ENCODE measurements at places on chromosomes 5 and 9. TPM values are rescaled to one million over a fixed set of nuclear protein-coding genes. Genes with fewer than 3 reads are reported as not detected.

DNA sequence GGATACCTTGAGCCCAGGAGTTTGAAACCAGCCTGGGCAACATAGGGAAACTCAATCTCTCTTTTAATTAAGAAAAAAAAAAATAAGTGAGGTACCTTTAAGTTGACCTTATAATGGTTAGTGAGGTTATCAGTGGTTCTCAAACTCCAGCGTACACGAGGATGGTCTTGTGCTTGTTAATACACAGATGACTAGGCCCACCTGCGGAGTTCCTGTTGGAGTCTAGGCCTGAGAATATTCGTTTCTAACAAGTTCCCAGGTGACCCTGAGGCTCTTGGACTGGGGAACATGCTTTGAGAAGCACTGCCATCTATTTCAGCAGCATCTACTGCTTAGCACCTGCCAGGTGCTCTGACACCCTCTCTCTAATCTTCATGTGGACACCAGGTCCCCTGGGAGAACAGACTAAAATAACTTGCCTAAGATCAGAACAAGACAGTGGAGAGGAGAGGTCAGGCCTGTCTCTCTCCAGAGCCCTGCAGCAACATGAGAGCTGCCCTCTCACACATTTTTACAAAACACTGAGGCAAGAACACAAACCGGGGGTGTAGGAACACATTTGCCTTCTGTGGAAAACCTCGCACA, 24.6 kb downstream of the TLE1 start:
- no peak overlapping the region for H3K4me3 ChIP-seq
- H3K4me1 ChIP-seq = peaks cover 44% of the 10 kb centered on the region
- no peak for DNase-seq
- peaks cover 33% of the 10 kb centered on the region for H3K36me3 ChIP-seq
- peak overlapping the region; percentile 32 for H3K27ac ChIP-seq

DNA sequence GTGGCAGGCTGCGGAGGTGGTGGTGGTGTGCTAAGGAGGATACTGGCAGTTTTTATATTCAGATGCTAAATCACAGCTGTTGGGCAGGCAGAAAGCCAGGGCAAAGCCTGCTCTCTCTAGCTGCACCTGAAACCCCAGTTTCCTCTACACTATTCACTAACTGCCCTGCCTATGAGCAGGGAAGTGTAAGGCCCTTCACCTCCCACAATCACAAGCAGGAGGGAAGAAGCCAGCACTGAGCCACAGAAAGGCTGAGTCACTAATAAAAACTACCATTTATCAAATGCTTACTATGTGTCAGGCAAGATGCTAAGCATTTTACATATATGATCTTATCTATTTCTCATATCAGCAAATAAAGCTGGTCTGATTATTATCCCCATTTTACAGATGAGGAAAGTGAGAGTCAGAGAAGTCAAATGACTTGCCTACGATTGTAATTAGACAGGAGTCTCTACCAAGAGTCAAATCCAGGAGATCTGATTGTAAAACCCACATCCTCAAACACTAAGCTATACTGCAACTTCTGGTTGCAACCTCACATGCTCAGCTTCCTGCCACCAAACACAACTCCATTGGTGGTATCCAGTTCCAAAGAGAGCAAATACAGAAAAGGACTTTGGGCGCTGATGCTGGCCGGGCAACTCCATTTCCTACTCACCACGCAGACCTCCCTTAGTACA, 17.7 kb upstream of the IL6ST start:
- H3K36me3 ChIP-seq = no peaks in the 10 kb centered on the region
- no peaks in the 10 kb centered on the region for H3K27me3 ChIP-seq
- no peak overlapping the region for H3K4me3 ChIP-seq
- DNase-seq = no peak
- peak overlapping the region; percentile 63 for H3K27ac ChIP-seq
- peaks cover 15% of the 10 kb centered on the region for H3K4me1 ChIP-seq

GRCh38 chr5:54656261-54656728, 138.7 kb downstream of the SNX18 start:
- H3K36me3 ChIP-seq = peaks cover 2% of the 10 kb centered on the region
- H3K27me3 ChIP-seq = no peaks in the 10 kb centered on the region
- H3K4me3 ChIP-seq = no peak overlapping the region
- H3K4me1 ChIP-seq = peaks cover 21% of the 10 kb centered on the region

GRCh38 chr9:120734607-120735410, 20.5 kb upstream of the MEGF9 start:
- H3K36me3 ChIP-seq = no peaks in the 10 kb centered on the region
- DNase-seq = no peak
- peaks cover 23% of the 10 kb centered on the region for H3K4me1 ChIP-seq
- H3K27me3 ChIP-seq = no peaks in the 10 kb centered on the region

Gene PRKACG
- total RNA-seq = not detected

- peaks cover 57% of the 10 kb centered on the region for H3K27me3 ChIP-seq
- no peak overlapping the region for H3K27ac ChIP-seq
- H3K36me3 ChIP-seq = no peaks in the 10 kb centered on the region
These were observed 175.8 kb upstream of the CHD1 start for GRCh38 chr5:99104538-99105132.

- peaks cover 18% of the 10 kb centered on the region for H3K36me3 ChIP-seq
- H3K27ac ChIP-seq = no peak overlapping the region
- no peak overlapping the region for H3K4me3 ChIP-seq
- no peak for DNase-seq
- H3K4me1 ChIP-seq = peaks cover 17% of the 10 kb centered on the region
These were observed 78.8 kb downstream of the USP20 start for GRCh38 chr9:129914051-129914450.

Gene SPINK7
- total RNA-seq = not detected

- no peaks in the 10 kb centered on the region for H3K27me3 ChIP-seq
- no peaks in the 10 kb centered on the region for H3K36me3 ChIP-seq
- DNase-seq = no peak
These were observed 176.1 kb downstream of the PCSK1 start for GRCh38 chr5:96256795-96257470.

GRCh38 chr5:101206534-101206933, 303.5 kb upstream of the ST8SIA4 start:
- no peaks in the 10 kb centered on the region for H3K36me3 ChIP-seq
- no peak overlapping the region for H3K4me3 ChIP-seq
- no peaks in the 10 kb centered on the region for H3K27me3 ChIP-seq
- DNase-seq = no peak
- H3K4me1 ChIP-seq = no peaks in the 10 kb centered on the region
- H3K27ac ChIP-seq = no peak overlapping the region

DNA sequence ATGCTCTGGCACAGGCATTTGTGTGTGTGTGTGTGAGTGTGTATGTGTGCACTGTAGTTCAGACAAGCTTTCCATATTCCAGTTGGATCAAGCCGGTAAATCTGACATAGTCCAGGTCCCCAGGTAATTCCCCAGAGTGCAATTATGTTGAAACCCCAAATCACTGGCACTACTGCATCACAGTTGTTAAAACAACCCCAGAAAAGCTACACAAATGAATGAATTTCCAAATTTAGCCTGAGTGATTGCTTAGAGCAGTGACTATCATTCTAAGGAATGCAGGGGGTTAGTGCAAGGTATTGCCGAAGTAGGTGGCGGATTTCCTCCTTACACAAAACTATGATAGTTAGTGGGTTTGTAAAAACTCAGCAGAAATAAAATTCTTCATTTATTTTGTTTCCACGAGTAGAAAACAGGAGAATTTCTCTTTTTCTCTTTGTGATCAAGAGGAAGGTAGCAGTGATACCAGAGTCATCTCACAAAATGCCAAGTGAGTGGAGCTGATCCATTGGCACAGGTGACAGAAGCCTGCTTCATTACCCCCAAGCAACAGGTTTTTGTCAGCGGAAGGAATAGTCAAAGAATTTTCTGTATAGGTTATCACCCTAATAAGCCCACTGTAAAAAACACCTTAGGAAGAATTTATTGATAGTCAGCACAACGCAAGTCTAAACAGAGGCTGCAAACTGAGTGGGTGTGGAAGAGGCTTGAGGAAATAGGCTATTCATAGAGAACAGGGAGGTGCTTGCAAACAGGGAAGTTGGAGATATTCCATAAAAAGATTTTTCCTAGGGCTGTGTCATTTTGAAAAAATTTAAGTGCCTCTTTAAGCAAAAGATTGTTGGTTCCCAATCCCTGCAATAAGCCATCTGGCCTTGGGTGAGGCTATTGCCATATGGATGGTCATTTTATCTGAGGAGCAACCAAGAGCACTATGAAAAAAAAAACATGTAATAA, 385.1 kb downstream of the CHSY3 start:
- H3K27me3 ChIP-seq = no peaks in the 10 kb centered on the region
- no peaks in the 10 kb centered on the region for H3K36me3 ChIP-seq
- no peak overlapping the region for H3K27ac ChIP-seq
- no peak for DNase-seq
- peaks cover 22% of the 10 kb centered on the region for H3K4me1 ChIP-seq

Gene DAB2IP
- total RNA-seq = 47.9 TPM

Gene SPINK6
- not detected for total RNA-seq

Gene GABRA1
- total RNA-seq = not detected

- H3K27ac ChIP-seq = no peak overlapping the region
- DNase-seq = no peak
- H3K36me3 ChIP-seq = peaks cover 9% of the 10 kb centered on the region
- no peak overlapping the region for H3K4me3 ChIP-seq
- peaks cover 9% of the 10 kb centered on the region for H3K4me1 ChIP-seq
- H3K27me3 ChIP-seq = no peaks in the 10 kb centered on the region
These were observed 785.4 kb downstream of the NR2F1-AS1 start for GRCh38 chr5:92795633-92796032.

DNA sequence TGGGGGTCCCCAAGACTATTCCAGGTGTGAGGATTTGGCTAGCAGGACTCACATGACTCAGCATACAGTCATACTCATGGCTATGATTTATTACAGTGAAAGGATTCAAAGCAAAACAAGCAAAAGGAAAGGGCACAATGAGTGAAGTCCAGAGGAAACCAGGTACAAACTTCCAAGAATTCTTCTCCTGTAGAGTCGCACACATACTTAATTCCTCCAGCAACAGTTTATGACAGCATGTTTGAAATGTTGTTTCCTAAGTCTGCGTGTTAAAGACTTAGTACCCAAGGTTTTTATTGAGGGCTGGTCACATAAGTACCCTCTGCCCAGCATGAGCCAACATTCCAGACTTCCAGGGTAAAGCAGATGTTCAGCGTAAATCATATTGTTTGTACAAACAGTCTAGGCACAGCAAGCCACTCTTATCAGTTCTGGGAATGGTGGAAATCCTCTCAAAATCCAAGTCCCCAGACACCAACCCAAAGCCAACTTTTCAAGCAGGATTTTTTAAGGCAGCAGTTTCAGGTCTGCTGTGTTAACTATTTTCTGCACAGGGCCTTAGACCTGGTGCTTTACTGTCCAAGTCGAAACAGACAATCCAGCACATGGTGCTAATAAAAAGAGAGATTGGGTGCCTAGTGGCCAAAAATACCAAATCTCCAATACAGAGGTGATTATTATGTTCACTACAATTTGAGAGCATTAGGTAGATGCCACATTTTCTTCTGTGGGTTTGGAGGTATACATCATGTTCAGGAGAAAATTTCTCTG, 18.6 kb upstream of the RICTOR start:
- H3K27ac ChIP-seq = peak overlapping the region; percentile 82
- no peak for DNase-seq
- H3K27me3 ChIP-seq = no peaks in the 10 kb centered on the region
- peaks cover 23% of the 10 kb centered on the region for H3K4me1 ChIP-seq

Gene OR1L6
- not detected for total RNA-seq

- H3K4me3 ChIP-seq = no peak overlapping the region
- no peak for DNase-seq
- H3K27me3 ChIP-seq = no peaks in the 10 kb centered on the region
- H3K36me3 ChIP-seq = peaks cover 37% of the 10 kb centered on the region
- H3K27ac ChIP-seq = no peak overlapping the region
- H3K4me1 ChIP-seq = no peaks in the 10 kb centered on the region
These were observed 24.6 kb downstream of the TTF1 start for GRCh38 chr9:132381966-132382541.

GRCh38 chr5:52989025-52989780, at the start of gene ITGA2:
TSS of gene ITGA2 (plus strand) at chr5:52989352. CDS start at chr5:52989469, 117 bp downstream.
- peak within 1 kb of the TSS; percentile 72 for H3K4me3 ChIP-seq
- H3K4me1 ChIP-seq = peaks cover 11% of the 10 kb centered on the region
- peaks cover 45% of the 10 kb centered on the region for H3K27me3 ChIP-seq

GRCh38 chr5:84372066-84372695, 12.5 kb downstream of the EDIL3 start:
- peak overlapping the region; percentile 65 for H3K4me3 ChIP-seq
- no peaks in the 10 kb centered on the region for H3K27me3 ChIP-seq
- DNase-seq = no peak
- peaks cover 82% of the 10 kb centered on the region for H3K4me1 ChIP-seq

GRCh38 chr5:85533341-85534047, 1084.2 kb upstream of the COX7C start:
- H3K27me3 ChIP-seq = peaks cover 10% of the 10 kb centered on the region
- no peak overlapping the region for H3K4me3 ChIP-seq
- H3K27ac ChIP-seq = no peak overlapping the region
- no peak for DNase-seq
- H3K4me1 ChIP-seq = no peaks in the 10 kb centered on the region
- H3K36me3 ChIP-seq = no peaks in the 10 kb centered on the region

- no peaks in the 10 kb centered on the region for H3K36me3 ChIP-seq
- H3K4me1 ChIP-seq = peaks cover 25% of the 10 kb centered on the region
- no peak overlapping the region for H3K27ac ChIP-seq
- no peak overlapping the region for H3K4me3 ChIP-seq
- no peak for DNase-seq
These were observed 173.1 kb downstream of the HSD17B3 start for GRCh38 chr9:96128880-96129279.

Gene KCNN2
- total RNA-seq = 0.08 TPM

DNA sequence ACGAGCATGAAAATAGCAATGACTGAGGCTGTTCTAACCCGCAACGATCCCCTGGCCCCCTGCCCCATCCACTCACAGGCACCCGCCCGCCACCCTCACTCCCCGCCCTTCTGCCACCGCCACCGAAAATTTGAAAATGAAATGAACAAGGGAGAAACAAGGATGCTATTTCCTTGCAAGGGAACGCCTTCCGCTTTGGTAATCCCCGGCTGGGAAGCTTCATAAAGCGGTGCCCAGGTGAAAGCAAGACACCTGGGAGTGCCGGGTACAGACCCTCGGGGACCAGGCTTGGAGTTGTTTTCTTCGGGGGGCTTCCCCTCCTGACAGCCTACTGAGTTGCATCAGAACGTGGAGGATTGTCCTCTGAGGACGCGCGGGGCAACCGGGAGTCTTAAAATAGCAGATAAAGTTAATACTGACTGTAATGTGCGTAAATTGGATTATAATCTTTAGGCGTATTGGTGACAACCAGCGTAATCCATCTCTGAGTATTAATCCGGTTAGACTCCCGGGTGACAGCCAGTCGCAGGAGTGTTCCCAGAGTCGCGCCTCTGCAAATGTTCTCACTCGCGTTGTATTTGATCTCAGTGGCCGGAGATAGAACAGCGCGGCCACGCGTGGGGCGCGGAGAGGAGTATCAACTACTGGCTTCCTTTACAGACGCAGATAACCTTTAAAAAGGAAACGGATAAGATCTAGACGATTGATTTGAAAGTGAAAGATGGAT, 885 bp upstream of the MLLT3 start:
- H3K27me3 ChIP-seq = no peaks in the 10 kb centered on the region
- DNase-seq = no peak
- H3K4me1 ChIP-seq = peaks cover 39% of the 10 kb centered on the region
- peaks cover 5% of the 10 kb centered on the region for H3K36me3 ChIP-seq
- peak overlapping the region; percentile 97 for H3K4me3 ChIP-seq
- peak overlapping the region; percentile 80 for H3K27ac ChIP-seq

Gene PRDM9
- total RNA-seq = not detected

GRCh38 chr5:130974021-130974683, 190.9 kb downstream of the HINT1 start:
- no peak for DNase-seq
- peaks cover 35% of the 10 kb centered on the region for H3K27me3 ChIP-seq
- no peak overlapping the region for H3K27ac ChIP-seq
- H3K4me3 ChIP-seq = no peak overlapping the region

GRCh38 chr5:142692321-142692894, 6.5 kb upstream of the FGF1 start:
- no peak overlapping the region for H3K4me3 ChIP-seq
- H3K27me3 ChIP-seq = peaks cover 10% of the 10 kb centered on the region
- no peaks in the 10 kb centered on the region for H3K36me3 ChIP-seq
- peaks cover 10% of the 10 kb centered on the region for H3K4me1 ChIP-seq
